ENCODE measurements at places on chromosomes 3 and 15.
A peak's percentile ranks its signal among the peaks of the same experiment; 100 is the strongest.

DNA sequence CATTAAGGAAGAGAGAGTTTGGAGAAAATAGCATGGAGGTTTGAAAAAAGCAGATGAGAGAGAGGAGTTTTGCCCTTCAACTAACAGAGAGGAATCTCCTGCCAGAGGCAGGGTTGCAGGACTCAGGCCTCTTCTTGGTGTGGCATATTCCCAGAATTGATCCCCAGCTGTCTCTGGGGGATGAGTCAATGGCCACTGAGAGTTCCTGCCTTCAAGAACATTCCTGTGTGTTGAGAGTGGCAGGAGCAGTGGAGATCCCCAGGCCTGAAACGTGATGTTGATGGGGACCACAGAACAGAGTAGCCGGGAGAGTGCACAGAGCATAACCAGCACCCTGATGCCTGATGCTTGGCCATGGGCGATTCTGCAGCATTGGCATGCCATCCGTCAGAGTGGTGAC lies 348.4 kb upstream of the THBS1 start:
- no peak for DNase-seq

GRCh38 chr3:31277582-31277981 lies 255.1 kb upstream of the STT3B start:
- no peak for DNase-seq

- DNase-seq: no peak
These were observed 192.1 kb upstream of the TTC14 start for GRCh38 chr3:180409883-180410282.

- no peak for DNase-seq
These were observed 7.4 kb upstream of the NCBP2 start for GRCh38 chr3:196949750-196950149.

- DNase-seq: no peak
These were observed 238.5 kb downstream of the ITPR1 start for GRCh38 chr3:4731543-4732111.

- no peak for DNase-seq
These were observed 77.9 kb downstream of the NTRK3 start for GRCh38 chr15:88178631-88179030.

DNA sequence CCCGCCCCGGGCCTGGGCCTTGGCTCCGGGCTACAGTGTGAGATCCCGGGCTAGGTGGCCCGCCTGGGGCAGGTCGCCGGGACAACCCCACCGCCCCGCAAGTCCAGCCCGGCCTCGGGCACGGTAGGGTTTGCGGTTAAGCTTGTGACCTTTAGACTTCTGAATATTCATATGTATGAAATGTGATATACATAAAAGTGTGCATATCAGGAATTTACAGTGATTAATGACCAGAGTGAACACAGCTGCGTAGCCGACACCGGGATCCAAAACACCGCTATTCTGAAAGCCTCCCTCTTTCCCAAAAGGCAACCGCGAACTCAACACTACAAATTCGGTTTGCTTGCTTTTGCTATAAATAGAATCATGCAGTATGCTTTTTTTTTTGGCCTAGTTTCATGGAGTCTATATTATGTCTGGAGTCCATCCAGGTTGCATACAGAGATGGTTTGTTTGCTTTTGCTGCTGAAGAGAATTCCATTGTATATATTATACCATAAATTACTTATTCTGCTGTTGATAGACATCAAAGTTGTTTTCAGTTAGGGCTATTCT lies 636 bp upstream of the SNRPA1 start:
- DNase-seq: no peak

DNA sequence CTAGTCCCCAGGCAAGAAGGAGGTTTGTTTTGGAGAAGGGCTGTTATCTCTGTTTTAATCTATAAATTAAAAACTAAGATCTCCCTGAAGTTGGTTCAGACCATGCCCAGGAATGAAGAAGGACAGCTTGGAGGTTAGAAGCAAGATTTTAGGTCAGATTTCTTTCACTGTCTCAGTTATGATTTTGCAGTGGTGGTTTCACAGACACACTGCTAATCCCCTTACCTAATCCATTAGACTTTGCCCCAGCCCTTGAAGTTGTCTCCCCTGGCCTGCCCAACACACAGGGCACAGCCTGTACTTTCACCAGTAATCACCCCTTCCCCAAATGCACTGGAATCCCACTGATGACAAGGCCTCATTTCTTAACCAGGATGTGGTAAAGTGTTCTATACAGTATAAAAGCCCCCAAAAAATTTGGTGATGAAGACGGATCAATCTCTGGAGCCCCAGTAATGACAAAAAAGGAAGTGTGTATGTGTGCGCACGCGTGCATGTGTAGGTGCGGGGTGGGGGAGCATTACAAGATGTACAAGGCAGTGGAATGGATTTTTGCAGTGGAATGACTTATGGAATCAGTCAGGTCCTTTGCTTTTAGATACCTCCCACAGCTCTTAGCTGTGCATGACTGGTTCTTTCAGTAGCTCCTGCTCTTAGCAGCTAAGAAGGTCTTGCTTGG lies 73.1 kb upstream of the TERB2 start:
- no peak for DNase-seq

DNA sequence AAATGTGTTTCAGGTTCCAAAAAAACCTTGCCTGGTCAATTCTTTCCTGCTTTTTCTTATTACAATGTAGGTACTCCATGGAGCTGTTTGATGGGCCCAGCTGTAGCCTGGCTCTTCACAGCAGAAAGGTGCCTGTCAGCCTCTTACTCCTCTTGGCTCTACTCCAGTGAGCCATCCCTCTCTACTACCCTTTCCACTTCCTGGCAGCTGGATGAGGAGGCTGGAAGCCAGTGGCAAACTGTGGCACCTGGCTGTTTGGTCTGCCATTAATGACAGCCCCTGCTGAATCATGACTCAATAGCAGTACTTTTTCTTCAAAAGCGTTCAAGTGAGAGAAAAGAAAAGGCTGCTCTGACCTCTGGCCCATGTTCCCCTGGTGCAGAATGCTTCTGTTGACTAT lies 618.1 kb downstream of the PYDC2 start:
- DNase-seq: peak; percentile 21

- DNase-seq: no peak
These were observed 77.8 kb downstream of the WWTR1 start for GRCh38 chr3:149579838-149580542.

Data from GM23338 (cell line).